ENCODE measurements at places on chromosomes 13 and 19.

DNA sequence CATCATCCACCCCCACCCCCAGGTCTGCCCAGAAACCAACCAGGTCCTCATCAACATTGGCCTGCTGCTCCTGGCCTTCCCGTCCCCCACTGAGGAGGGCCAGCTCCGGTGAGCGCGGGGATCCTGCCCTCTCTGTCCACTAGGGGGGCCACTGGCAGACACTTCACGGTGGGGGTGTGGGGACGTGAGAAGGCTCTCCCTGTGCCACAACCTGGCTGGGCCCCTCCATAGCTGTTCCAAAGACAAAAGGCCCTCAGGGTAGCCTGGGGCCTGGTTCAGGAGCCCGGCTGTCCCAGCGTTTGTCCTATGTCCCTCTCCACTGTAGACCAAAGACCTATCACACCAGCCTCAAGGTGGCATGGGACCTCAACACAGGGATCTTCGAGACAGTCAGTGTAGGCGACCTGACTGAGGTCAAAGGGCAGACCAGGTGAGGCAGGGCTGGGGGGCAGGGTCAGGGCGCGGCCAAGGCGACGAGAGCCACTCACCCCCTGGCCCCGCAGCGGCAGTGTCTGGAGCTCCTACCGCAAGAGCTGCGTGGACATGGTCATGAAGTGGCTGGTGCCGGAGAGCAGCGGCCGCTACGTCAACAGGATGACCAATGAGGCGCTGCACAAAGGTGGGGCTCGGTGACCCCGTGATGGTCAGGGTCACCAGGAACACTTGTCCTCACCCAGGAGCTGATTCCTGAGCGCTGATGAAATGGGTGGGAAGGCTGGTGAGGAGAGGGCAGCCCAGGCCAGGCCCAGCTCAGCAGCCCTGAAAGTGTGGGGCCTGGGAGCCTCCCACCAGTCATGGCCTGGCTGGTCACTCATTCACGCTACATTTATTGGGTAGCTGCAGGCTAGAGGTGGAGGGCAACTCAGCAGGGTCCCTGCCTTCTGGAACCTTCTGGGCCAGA is 7.9 kb downstream of the DCAF15 start:
- no peak overlapping the region for H3K4me3 ChIP-seq
- H3K27ac ChIP-seq: no peak overlapping the region

GRCh38 chr13:109862627-109863026 is 76.2 kb upstream of the IRS2 start:
- no peak overlapping the region for H3K4me3 ChIP-seq
- no peak for DNase-seq
- no peak overlapping the region for H3K27ac ChIP-seq
- peaks cover 41% of the 10 kb centered on the region for H3K27me3 ChIP-seq
- H3K4me1 ChIP-seq: no peaks in the 10 kb centered on the region

DNA sequence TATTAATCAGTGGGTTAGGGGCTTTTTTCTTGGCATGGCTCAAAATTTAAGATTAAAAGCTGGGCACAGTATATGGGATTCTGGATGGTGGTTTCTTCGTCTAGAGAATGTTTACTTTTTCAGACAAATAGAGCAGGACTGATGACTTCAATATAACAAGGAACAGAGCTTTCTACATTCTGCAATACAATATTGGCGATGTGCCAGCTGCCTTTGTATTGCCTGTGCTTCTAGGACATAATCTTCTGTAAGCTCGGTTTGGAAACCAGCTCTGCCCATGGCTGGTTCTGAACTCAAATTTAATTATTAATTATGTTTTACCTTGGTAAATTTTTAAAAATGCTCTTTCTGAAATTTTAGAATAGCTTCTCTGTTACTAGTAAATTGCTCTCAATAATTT is 139.1 kb upstream of the TRPC4 start:
- no peak overlapping the region for H3K27ac ChIP-seq
- DNase-seq: no peak
- no peaks in the 10 kb centered on the region for H3K27me3 ChIP-seq
- H3K4me1 ChIP-seq: no peaks in the 10 kb centered on the region

GRCh38 chr13:90477216-90477615 is 870.3 kb upstream of the MIR17HG start:
- H3K36me3 ChIP-seq: no peaks in the 10 kb centered on the region
- no peaks in the 10 kb centered on the region for H3K4me1 ChIP-seq
- no peak overlapping the region for H3K27ac ChIP-seq
- H3K27me3 ChIP-seq: no peaks in the 10 kb centered on the region

DNA sequence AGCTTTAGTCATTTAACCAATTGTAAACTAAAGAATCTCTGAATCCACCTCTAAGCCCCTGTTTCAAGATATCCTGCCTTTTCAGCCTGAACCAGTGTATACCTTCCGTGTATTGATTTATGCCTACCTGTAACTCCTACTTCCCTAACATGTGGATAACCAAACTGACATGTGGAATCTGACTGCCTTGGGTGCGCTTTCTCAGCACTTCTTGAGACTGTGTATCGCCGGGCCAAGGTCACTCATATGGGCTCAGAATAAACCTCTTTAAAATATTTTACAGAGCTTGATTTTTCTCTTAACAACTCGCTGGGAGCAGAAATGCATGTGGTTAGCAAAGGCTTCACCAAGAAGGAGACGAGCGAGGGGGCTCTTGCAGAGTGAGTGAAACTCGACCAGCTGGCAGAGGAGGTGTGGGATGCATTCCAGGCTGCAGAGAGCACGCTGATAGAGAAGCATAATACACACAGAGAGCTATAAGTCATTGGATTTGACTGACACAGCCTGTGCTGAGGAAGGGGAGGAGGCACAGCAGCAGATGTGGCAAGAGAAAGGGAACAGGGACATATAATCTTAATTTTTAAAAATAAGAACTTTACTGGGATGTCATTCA is 268.2 kb upstream of the MAB21L1 start:
- no peaks in the 10 kb centered on the region for H3K36me3 ChIP-seq
- H3K27ac ChIP-seq: no peak overlapping the region
- no peak for DNase-seq
- H3K27me3 ChIP-seq: no peaks in the 10 kb centered on the region

GRCh38 chr13:40194224-40194806 is 472.1 kb downstream of the FOXO1 start:
- no peaks in the 10 kb centered on the region for H3K27me3 ChIP-seq
- H3K4me1 ChIP-seq: peaks cover 37% of the 10 kb centered on the region
- H3K36me3 ChIP-seq: peaks cover 4% of the 10 kb centered on the region
- H3K4me3 ChIP-seq: no peak overlapping the region
- no peak for DNase-seq

- H3K27ac ChIP-seq: no peak overlapping the region
- H3K4me3 ChIP-seq: no peak overlapping the region
- no peak for DNase-seq
- H3K4me1 ChIP-seq: no peaks in the 10 kb centered on the region
These were observed 17.5 kb downstream of the MIPEP start for GRCh38 chr13:23871616-23872220.

DNA sequence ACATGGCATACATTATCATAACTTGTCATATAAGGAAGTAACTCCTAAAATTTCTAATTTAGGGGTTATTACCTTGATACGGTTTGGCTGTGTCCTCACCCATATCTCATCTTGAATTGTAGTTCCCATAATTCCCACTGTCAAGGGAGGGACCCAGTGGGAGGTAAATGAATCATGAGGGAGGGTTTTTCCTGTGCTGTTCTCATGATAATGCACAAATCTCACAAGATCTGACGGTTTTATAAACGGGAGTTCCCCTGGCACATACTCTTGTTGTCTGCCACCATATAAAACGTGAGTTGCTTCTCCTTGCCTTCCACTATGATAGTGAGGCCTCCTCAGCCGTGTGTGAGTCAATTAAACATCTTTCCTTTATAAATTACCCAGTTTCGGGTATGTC is 76.0 kb downstream of the ZDHHC20 start:
- H3K36me3 ChIP-seq: peaks cover 46% of the 10 kb centered on the region
- H3K4me3 ChIP-seq: no peak overlapping the region
- H3K4me1 ChIP-seq: no peaks in the 10 kb centered on the region
- DNase-seq: no peak

- no peak for DNase-seq
- H3K36me3 ChIP-seq: no peaks in the 10 kb centered on the region
- no peaks in the 10 kb centered on the region for H3K27me3 ChIP-seq
- H3K27ac ChIP-seq: no peak overlapping the region
- no peaks in the 10 kb centered on the region for H3K4me1 ChIP-seq
These were observed 460.3 kb downstream of the KCTD12 start for GRCh38 chr13:76425935-76426334.

DNA sequence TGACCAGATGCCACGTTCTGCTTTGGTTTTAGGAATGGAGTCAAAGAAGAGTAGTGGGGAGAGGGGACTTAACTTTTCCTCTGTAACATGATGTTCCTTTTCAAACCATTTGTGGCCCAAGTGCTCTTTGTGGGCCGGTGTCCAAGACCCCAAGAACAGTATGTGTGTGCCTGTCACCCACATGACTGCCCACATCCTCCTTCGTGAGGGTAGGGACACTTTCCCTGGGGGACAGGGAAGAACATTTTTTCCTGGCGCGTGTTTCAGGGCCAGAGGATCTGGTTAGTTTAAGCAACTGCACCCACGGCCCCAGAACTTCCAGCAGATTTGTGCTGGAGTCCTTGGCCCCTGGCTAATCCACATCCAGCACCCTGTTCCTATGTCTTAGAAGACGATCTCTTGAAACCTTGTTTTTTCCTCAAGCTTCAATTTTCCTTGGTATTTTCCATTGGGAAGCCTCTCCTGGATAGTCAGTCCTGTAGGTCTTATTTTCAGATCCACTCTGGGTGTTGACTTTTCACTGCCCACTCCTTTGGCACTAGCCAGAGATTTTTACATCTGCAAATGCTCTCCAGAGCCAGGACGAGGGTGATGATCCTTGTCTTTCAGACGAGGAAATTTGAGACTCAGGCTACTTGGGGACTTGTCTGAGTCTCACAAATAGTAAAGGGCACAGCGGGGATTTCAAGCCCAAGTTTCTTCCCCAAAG is 10.8 kb upstream of the CCDC97 start:
- H3K4me1 ChIP-seq: peaks cover 84% of the 10 kb centered on the region
- H3K27ac ChIP-seq: peak overlapping the region; percentile 95
- H3K27me3 ChIP-seq: no peaks in the 10 kb centered on the region
- H3K4me3 ChIP-seq: no peak overlapping the region
- peaks cover 89% of the 10 kb centered on the region for H3K36me3 ChIP-seq
- DNase-seq: no peak

GRCh38 chr19:38412961-38413360 is 10.1 kb downstream of the FAM98C start:
- peaks cover 16% of the 10 kb centered on the region for H3K4me1 ChIP-seq
- H3K36me3 ChIP-seq: peaks cover 3% of the 10 kb centered on the region
- H3K27ac ChIP-seq: no peak overlapping the region
- H3K4me3 ChIP-seq: no peak overlapping the region
- DNase-seq: no peak

DNA sequence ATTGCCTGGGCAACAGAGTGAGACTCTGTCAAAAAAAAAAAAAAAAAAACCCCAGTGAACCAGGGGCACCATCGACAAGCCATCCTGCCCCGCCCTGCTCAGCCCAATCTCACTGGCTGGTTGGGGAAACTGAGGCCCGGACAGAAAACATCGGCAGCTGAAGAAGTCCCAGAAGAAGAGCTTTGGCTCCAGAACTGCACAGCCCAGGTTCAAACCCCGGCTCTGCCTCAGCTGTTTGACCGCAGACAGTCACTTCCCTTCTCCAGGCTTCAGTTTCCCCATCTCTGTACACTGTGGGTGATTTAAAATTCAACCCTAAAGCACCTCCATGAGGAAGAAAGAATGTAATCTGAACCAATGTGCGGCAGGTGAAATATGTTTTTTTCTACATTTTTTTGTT is 9.4 kb upstream of the SEMA6B start:
- peaks cover 21% of the 10 kb centered on the region for H3K27me3 ChIP-seq
- no peaks in the 10 kb centered on the region for H3K4me1 ChIP-seq
- H3K36me3 ChIP-seq: no peaks in the 10 kb centered on the region
- DNase-seq: no peak
- H3K27ac ChIP-seq: no peak overlapping the region

GRCh38 chr13:100399455-100399854 is 189.1 kb downstream of the GGACT start:
- no peak overlapping the region for H3K4me3 ChIP-seq
- no peaks in the 10 kb centered on the region for H3K27me3 ChIP-seq
- H3K36me3 ChIP-seq: peaks cover 15% of the 10 kb centered on the region
- H3K27ac ChIP-seq: no peak overlapping the region
- H3K4me1 ChIP-seq: peaks cover 19% of the 10 kb centered on the region
- no peak for DNase-seq

DNA sequence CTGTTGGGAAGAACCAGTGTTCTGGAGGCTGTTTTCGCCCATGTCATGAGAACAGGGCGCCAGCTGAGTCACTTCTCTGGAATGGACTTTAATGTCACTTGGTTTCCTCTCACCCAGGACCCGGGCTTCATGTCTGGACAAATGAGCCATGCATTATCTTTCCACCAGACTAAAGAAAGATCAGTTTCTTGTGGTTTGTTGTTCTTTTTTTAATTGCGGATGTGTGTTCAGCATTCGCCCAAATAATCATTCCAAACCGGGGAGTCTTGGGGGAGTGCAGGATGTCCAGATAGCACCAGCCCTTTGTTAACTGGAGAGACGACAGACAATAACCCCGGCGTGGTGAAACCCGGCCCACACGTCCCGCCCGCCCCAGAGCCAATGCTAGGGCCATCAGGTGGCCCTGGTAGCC is 102.5 kb downstream of the COL4A2 start:
- no peaks in the 10 kb centered on the region for H3K36me3 ChIP-seq
- H3K4me1 ChIP-seq: peaks cover 2% of the 10 kb centered on the region
- H3K27ac ChIP-seq: no peak overlapping the region
- no peak for DNase-seq
- H3K27me3 ChIP-seq: peaks cover 86% of the 10 kb centered on the region

DNA sequence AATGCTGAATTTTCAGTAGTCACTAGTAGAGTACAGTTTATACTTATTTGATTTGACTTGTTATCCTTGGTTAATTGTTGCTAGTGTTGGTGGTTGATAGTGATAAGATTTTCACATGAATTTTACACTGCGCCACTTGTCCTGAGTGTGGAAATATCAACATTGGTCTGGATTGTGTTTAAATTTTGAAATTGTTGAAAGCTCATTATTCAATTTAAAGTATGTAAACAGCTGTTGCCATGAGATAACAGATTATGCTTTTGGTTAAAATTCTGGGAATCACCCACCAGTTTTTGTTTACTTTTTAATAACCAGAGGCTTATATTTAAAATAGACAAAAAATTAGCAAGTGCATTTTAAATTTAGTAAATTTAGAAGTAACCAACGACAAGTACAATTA is 12.3 kb upstream of the TNFSF13B start:
- no peak overlapping the region for H3K27ac ChIP-seq
- H3K36me3 ChIP-seq: no peaks in the 10 kb centered on the region
- H3K4me1 ChIP-seq: no peaks in the 10 kb centered on the region
